Panc1 (cell line): ENCODE measurements at places on chromosomes 3 and 15. TPM values are rescaled to one million over a fixed set of nuclear protein-coding genes. Genes with fewer than 3 reads are reported as not detected.

- no peak for DNase-seq
These were observed 119.4 kb upstream of the IQSEC1 start for GRCh38 chr3:13192471-13193213.

KNL1 gene
- 28.9 TPM for total RNA-seq

DNA sequence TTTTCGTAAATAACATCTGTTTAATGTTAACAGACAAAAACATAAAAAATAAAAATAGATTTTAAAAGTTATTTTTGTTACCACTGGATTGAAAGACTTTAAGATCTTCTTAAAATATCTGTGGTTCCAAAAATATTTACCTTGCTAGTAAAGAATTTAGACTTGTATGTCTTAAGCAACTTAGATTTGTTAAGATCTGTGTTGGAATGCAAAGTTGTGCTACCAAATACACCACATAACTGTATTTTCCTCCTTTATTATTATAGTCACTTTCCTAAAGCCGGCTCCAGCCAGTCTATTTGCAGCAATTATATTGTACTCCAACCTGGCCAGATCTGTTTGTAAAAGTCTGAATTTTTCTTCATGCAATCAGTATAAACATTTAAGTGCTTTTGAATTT is 63.7 kb downstream of the SPRED1 start:
- no peak for DNase-seq

PLIN1 gene
- 0.44 TPM for total RNA-seq

PLSCR2 gene
- 0.54 TPM for total RNA-seq

DNA sequence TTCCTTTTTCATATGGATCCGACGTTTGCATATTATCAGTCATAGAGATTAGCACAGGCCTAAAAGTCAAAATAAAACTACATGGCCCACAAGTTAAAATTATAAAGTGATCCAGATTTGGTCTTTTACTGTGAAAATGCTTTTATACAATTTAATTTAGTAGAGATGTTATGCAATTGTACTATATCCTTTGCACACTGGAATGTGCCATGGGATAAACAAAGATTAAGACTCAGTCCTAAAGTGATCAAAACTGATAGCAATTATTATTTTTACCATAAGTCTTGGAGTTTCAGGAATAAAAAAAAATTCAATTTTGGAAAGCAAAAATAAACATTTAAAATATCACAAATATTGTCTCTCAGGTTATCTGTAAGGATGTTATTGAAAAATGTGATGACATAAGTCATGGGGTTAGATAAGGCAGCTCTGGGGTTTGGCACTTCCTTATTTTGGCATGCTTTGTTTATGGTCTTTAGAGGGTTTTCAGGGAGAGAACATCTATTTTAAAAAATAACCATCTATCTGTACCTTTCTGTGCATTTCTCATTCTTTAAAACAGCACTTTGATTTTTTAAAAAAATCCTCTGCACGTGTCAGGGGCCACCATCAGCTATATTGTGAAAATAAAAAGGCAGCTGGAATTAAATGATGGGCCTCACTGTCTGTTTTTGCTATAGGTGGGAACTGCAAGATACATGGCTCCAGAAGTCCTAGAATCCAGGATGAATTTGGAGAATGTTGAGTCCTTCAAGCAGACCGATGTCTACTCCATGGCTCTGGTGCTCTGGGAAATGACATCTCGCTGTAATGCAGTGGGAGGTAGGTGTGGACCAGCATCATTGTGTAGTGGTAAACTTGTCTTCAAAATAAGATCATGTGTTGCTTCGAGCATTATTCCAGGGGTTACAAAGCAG is 67.3 kb downstream of the TGFBR2 start:
- DNase-seq, result no peak

ALDH1A3 gene
- 143 TPM for total RNA-seq

- no peak for DNase-seq
These were observed 101.6 kb upstream of the TNIK start for GRCh38 chr3:171561596-171562323.

DNA sequence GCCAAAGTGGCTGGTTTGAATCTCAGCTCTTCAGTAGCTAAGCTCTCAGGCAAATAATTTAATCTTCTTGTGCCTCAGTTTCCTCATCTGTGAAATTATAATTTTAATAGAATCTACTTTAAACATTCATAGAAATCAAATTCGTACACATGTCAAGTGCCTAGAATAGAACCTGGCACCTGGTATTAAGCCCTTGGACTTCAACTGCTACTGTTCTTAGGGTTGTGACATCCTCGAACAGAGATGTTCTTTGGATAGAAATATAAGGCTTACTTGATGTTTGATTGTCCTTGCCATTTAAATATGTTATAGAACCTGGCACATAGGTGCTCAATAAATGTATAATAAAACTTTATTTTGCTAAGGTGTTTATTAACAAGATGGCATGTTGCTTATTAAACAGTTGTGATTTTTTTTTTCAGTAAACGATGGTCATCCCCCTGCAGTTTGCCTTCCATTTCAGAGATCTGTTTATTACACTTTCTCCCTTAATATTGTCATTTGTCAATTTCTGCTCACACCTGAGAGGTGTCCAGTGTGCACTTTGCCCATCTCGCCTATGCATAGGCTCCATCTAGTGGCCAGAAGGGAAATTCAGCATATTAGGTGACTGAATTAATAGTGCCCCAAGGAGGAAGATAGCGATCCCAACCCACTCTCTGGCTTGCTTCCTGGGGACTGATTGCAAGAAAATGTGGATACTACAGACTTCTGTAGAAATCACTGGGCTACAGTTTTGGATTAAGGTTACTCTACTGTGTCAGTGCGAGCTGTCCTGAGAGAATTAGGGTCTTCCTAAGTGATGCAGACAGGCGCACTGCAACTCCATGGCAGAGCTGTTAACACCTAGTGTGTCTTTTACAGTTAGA is 10.7 kb downstream of the IGF1R start:
- peak; percentile 39 for DNase-seq

- no peak for DNase-seq
These were observed 122.2 kb upstream of the WNT5A start for GRCh38 chr3:55609230-55609827.

DNA sequence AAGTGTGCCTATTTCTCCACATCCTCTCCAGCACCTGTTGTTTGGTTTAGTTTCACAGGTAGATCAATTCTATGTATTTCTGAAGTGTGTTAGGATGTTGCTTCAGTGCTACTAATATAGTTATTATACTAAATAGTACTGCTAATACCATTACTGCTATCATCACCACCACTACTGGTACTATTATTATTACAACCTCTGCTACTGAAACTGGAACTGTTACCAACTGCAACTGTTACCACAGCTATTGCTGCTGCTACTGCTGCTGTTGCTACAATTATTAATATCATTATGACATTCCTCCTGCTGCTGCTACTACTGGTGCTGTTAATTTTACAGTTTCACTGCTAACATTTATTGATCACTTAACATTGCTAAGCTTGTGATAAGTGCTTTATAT is 8.3 kb upstream of the LMOD3 start:
- no peak for DNase-seq

DNA sequence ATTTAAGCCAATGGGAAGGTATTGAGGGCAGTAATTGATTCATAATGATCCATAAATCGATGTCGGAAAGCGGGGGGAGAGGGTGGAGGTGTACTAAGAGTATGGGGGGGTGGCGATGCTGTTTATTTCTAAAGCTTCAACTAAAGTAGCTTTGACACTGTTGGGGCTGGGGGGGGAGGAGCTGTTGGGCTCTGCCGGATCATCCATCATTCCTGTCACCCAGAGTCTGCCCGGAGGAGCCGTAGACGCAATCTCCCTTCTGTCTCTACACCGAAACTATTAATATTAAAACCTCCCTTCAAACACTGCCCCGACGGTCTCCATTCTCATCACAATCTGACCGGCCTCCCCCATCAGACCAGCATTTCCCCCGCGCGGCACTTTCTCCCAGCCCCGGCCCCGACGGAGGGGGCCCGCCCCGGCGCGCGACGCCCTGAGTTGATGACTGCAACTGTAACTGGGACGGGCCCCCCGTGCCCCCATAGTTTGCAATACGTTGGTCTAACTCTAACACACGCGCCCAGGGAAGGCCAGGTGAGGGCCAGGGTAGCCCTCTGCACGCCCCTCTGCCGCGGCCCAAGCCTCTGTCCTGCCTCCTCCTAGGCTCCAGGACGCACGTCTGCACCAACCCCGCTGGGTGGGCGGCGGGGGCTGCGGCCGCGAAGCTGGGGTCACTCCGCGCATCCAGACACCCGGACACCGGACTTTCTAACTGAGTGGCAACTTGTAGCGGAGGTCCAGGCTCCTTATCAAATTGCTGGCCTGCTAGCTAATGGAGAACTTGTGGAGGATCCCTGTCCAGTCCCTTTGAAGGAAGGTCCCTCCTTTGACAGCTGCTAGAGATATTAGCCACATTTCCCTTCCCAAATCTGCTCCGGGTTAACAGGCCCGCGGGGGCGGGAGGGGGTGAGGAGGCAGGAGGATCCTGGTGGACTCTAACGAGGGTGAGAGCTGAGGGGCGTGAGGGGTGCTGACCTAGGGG is 212.0 kb downstream of the MEIS2 start:
- no peak for DNase-seq

DNA sequence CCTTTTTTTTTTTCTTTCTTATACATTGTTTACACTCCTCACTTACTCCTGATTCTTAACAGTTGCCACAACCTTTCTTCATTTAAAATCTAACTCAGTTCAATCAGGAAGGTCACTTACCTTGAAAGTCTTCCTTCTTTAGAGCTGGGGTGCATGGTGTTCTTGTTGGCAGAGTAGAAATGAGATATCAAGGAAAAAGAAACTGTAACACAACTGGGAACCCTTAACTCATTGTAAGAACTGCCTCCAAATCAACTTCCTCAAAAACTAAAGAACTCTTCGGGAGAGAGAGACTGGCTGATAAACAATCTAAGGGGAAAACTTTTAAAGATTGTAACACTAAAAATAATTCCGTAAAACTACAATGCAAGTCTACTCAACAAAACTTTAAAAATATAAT is 1.4 kb upstream of the APPL1 start:
- DNase-seq, result no peak

GRCh38 chr3:125024817-125025216 is 31.0 kb downstream of the HEG1 start:
- DNase-seq, result no peak

- DNase-seq, result no peak
These were observed 63.5 kb downstream of the HACD2 start for GRCh38 chr3:123521179-123521969.

- no peak for DNase-seq
These were observed 927.8 kb upstream of the EPHA6 start for GRCh38 chr3:95886616-95887015.

DNA sequence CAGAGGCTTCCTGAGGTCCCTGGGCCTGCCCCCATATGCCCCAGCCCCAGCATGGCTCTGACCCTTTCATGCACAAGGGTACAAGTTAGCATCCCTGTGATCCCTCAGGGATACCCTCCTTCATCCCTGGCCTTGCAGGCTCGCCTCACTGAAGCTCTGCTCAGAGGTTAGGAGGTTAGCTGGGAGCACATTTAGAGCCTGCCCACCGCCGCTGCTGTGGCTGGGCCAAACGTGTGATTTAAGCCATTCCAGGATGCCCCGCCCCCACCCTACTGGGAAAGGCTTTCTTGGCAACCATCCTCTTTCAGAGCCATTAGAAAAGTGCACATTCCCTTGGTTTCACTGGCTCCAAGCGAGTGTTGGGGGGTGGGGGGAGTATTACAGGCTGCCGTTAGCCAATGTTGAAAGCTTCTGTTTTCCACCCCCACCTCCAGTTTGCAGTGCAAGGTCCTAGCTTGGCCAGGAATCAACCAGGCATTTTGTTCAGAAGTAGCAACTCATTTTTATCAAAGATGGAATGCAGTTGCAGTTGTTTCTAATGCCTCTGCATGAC is 6.3 kb upstream of the HES1 start:
- no peak for DNase-seq

ARRDC4 gene
- 2.9 TPM for total RNA-seq

- no peak for DNase-seq
These were observed 11.2 kb downstream of the DCBLD2 start for GRCh38 chr3:98890181-98890835.

- no peak for DNase-seq
These were observed 14.9 kb upstream of the GP9 start for GRCh38 chr3:129045675-129046036.

GRCh38 chr3:43727930-43728329 is 37.2 kb downstream of the ABHD5 start:
- no peak for DNase-seq

DNA sequence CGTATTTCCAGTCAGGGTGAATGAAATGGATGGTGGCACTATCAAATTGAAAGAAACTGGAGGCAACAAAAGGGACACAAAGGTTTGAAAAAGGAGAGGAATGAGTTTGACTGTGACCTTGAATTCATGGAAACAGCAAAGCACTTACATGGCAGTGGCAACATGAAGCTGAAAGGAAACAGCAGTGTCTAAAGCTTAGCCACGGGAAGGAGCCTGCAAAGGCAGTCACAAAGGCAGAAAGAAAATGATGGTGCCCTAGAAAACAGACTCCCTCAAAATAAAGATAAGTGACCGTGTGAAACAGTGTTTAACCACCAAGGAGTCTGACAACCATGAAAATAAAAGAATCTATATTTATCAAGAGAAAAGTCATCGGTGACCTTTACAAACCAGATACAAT is 51.2 kb downstream of the SLTM start:
- no peak for DNase-seq

DNA sequence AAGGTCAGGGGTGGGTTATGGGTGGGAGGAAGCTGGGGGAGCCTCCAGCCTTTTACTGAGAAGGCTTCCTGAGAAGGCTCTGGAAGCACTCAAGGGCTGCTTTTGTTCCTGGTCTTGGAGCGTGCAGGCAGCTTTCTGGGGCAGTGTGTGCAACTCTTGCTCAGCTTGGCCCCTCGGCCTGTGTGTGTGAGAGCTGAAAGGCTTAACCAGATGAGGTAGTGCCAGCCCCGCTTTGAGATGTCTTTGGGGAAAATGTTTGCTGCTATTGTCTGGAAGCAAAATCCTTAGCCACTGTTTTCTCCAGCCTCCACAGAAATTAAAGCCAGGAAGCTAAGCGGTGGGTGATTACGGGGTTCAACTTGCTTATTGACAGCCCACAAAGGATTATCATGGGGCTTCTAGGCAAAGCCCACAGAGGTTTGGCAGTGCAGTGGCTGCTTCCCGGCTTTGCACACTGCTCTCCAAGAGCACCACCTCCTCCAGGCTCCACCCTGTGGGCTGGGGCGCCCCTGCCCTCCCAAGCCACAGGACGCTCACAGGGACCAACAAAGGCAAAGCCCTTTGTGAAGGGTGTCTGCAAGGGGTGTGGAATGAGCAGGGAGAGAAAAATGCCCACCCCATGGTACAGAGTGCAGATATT is 121.7 kb upstream of the TLE3 start:
- no peak for DNase-seq

ARNT2 gene
- 16.8 TPM for total RNA-seq

DNA sequence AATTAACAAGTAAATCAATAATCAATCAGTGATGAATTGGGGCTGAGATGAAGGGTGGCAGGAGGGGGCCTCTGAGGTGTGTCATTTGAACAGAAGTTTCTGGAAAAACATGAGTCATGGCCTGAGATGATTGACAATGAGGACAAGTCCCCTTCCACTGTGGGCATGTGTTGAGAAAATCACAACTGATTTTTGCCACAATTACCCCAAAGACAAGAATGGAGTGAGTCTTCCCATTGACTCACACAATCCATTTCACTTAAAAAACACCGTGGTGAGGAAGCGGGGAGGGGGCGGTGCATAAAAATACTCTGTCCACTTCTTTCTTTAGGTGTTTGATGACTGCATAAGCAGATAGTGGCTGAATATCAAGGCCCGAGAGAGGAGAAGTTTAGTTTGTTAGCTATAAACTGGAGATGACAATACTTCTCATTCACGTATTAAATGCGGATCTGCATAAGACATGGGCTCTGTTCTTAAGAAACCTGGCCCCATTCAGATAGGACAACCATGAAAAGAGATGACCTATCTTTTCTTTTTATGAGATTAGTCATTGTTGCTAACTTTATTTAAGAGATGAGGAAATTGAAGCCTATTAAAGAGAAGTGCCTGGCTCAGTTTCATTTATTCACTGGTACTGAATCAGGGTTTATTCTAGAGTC is 34.7 kb downstream of the SHC4 start:
- DNase-seq, result no peak
